ENCODE measurements at places on chromosomes 5 and 9.

DNA sequence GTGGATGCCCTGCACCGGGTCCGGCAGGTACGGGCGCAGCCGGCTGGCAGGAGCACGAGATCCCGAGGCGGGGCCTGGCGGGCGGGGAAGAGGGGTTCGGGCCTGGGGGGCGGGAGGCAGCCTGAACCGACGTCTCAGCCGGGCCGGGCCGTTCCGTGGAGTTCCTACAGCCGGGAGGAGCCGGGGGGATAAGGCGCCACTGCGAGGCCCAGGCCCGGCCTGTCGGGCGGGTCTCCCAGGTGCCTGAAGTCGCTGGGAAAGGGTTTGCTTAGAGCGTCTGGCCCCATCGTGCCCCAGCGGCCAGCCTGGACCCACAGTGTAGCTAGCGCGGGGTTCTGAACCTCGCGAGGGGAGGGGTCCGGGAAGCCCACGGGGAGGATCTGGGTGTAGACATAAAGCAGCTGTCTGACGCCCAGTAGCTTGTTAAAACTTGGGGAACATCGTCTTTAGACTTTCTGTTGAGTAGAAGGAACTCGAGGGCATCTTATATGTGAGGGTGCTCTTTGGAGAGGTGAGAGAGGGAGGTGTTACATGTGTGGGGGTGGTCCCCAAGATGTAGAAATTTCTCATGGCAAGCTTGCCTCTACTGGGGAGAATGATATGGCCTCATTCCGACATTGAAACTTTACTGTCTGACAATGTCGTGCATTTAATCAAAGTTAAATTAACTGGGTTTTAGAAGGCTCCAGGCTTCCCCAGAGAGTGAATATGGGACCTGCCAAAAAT is 524 bp downstream of the FUBP3 start:
- DNase-seq, result no peak

DNA sequence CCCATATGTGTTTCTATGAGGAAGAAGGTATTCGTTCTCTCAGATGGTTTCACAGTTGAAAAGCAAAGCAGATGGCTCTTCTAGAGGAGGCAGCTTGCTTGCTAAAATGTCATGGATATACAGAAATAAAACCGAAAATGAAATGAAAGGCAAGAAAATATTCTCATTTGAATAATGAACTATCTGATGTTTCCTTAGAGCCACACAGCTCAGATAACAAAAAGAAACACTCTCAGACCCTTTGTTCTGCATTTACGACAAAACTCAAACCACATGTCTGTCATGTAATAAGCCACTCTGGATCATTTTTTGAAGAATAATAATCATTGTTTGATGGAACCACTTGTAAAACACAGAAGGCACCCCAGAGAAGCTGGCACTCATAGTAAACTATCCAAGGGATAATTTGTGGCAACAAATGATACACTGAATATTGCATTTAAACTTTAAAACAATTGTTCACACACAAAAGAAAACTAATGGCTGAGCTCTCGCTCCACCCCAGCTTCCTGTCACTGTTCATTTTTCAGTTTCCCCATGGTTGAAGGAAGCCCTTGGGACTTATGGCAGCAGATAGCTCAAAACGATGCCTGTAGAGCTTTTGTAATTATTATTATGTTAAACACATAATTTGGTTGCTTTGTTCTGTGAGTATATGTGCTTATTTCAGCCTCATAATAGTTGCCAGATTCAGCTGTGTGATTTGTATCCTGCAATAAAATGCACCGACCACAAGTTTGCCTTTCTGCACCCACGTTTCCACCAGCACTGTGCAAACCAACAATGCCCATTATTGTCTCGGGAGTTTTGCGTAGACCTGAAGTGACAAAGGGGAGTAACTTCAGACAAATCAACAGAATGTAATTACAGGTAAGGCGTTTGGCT is 256.0 kb downstream of the TMEM167A start:
- DNase-seq, result no peak

DNA sequence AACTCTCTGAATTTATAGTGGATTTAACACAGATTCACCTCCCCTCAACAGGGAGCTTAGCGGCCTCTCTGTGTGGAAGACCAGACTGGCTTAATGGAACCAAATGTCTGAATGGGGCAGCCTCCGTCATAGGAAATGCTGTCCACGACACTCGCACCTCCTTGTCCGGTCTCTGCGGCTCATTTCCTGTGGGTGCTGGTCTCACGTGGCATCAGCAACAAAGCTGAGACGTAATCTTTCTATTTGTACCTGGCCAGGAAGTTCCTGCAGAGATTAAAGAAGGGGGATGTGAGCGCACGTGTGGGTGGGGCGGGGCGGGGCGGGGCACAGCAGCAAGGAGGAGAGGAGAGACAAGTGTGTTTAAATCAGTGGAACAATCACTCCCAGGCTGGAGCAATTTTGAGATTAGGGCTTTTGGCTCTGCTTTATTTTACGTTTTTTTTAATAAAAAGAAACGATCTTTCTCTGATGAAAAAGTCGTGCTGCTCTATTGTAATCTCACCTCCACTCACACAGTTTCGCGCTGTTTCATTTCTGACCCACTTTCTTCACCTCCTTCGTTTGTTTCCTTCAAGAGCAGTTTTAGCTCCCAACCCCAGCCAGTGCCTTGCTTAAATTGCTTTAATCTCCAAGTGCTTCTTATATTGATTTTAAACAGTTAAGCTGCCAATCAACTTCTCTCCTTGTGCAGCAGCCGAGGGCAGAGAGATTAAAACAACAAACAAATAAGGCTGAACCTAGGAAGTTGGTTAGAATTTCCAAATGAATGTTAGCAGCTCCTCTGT is 132.2 kb upstream of the ASTN2 start:
- no peak for DNase-seq

DNA sequence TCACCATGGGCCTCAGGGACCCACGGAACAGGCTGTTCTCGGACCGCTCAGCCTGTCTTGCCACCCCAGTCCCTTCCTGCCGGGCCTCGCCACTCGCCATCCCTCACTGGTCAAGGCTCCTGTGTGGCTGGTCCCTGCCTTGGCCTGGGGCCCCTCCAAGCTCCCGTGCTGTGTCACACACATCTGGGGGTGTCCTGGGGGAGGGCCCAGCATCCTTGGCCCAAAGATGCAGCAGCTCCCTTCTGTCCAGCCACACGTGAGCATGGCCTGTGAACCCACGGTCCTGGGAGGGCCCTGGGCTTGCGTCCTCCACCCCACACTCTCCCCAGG is 425 bp upstream of the EGFL7 start:
- DNase-seq, result peak; percentile 41

GRCh38 chr9:95296761-95297160 is 20.7 kb downstream of the FANCC start:
- DNase-seq, result no peak

All from left ventricle myocardium superior (tissue), 1 donor.